ENCODE measurements at places on chromosomes 16 and 17. TPM values are rescaled to one million over a fixed set of nuclear protein-coding genes. Genes with fewer than 3 reads are reported as not detected.

The KRT25 gene
- total RNA-seq: not detected

The SLC5A11 gene
- total RNA-seq: 1.0 TPM

The HOXB2 gene
- total RNA-seq: not detected

The PPL gene
- total RNA-seq: not detected

The LGALS9B gene
- total RNA-seq: not detected

The CCL17 gene
- not detected for total RNA-seq

The LLGL2 gene
- total RNA-seq: 21.6 TPM
